Activated naive CD4-positive, alpha-beta T cell treated with anti-CD3 and anti-CD28 coated beads for 36 hours (primary cell): ENCODE measurements at places on chromosomes 2 and 18. TPM values are rescaled to one million over a fixed set of nuclear protein-coding genes. Genes with fewer than 3 reads are reported as not detected.

The SOX11 gene
- total RNA-seq = not detected

The MYOM1 gene
- 0.41 TPM for total RNA-seq

The OR6B2 gene
- not detected for total RNA-seq

The FHOD3 gene
- total RNA-seq = not detected

- H3K36me3 ChIP-seq = no peaks in the 10 kb centered on the region
- H3K27ac ChIP-seq = no peak overlapping the region
- H3K4me3 ChIP-seq = no peak overlapping the region
- H3K4me1 ChIP-seq = peaks cover 30% of the 10 kb centered on the region
- no peak for DNase-seq
- H3K27me3 ChIP-seq = peaks cover 2% of the 10 kb centered on the region
These were observed 15.4 kb upstream of the STAT4 start for GRCh38 chr2:191166111-191166755.

DNA sequence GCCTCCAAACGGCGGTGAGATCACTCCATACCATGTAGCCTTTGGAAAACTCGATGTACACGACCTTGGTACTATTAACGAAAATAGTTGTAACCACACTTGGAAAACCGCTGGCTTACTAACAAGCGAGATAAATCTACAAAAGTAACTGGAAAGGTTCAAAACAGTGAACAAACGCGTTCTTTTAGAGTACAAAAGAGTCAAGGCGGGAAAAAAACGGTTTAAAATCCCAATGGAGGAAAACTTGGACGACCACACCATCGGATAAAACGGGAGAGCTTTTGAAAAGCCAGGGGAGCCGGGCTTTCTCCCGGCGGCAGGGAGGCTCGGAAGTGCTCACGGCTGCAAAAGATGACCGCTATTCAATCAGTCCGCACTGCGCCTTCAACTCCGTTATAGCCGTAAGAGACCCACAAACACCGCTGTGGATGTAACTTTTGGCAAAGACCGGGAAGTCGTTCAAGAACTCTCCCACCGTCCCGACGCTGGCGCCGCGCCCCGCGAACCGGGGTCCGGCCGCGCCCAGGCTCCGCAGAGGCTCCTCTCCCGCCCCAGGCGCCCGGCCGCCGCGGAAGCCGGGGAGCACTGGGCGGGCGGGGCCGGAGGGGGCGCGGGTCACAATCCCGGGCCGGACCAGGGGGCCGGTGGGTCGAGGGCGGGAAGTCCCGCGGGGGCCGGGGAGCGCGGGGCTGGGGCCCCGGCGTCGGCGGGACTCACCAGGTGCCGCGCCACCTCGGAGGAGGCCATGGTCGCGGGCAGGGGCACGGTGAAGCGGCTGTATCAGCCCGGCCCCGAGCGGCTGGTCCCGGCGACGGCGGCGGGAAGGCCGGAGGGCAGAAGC, 465 bp downstream of the SEPTIN10 start:
- H3K4me3 ChIP-seq = peak overlapping the region; percentile 89
- H3K4me1 ChIP-seq = peaks cover 21% of the 10 kb centered on the region
- H3K36me3 ChIP-seq = no peaks in the 10 kb centered on the region

- no peaks in the 10 kb centered on the region for H3K27me3 ChIP-seq
- no peak overlapping the region for H3K4me3 ChIP-seq
- no peaks in the 10 kb centered on the region for H3K36me3 ChIP-seq
- H3K4me1 ChIP-seq = no peaks in the 10 kb centered on the region
- no peak overlapping the region for H3K27ac ChIP-seq
- no peak for DNase-seq
These were observed 971.0 kb upstream of the CDH2 start for GRCh38 chr18:29147944-29148343.

GRCh38 chr2:8065191-8065590, 616.7 kb upstream of the ID2 start:
- H3K4me1 ChIP-seq = peaks cover 2% of the 10 kb centered on the region
- H3K4me3 ChIP-seq = no peak overlapping the region
- H3K36me3 ChIP-seq = no peaks in the 10 kb centered on the region
- no peak for DNase-seq
- no peak overlapping the region for H3K27ac ChIP-seq

DNA sequence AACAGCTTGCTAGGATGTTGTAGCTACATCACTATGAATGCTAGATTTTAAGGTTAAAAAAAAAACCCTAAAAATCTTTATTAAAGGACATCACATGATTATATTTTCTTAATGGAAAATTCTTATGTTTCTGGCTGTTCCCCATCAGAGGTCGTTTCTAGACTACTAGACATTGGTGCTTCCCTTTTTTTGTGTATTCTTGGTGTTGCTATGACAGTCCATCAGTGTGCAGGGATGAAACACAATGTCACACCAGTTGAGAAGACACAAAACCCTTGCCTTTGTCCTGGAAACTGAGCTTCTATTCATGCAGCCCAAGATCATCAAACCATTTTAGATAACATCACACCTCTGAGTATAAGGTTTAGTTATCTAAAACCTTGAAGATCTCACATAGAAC, 19.9 kb upstream of the TMEM131 start:
- H3K27ac ChIP-seq = no peak overlapping the region
- no peak for DNase-seq
- peaks cover 12% of the 10 kb centered on the region for H3K4me1 ChIP-seq
- H3K4me3 ChIP-seq = no peak overlapping the region
- no peaks in the 10 kb centered on the region for H3K27me3 ChIP-seq

GRCh38 chr2:168311261-168311910, 64.0 kb upstream of the STK39 start:
- no peak for DNase-seq
- no peak overlapping the region for H3K4me3 ChIP-seq
- peaks cover 2% of the 10 kb centered on the region for H3K27me3 ChIP-seq

DNA sequence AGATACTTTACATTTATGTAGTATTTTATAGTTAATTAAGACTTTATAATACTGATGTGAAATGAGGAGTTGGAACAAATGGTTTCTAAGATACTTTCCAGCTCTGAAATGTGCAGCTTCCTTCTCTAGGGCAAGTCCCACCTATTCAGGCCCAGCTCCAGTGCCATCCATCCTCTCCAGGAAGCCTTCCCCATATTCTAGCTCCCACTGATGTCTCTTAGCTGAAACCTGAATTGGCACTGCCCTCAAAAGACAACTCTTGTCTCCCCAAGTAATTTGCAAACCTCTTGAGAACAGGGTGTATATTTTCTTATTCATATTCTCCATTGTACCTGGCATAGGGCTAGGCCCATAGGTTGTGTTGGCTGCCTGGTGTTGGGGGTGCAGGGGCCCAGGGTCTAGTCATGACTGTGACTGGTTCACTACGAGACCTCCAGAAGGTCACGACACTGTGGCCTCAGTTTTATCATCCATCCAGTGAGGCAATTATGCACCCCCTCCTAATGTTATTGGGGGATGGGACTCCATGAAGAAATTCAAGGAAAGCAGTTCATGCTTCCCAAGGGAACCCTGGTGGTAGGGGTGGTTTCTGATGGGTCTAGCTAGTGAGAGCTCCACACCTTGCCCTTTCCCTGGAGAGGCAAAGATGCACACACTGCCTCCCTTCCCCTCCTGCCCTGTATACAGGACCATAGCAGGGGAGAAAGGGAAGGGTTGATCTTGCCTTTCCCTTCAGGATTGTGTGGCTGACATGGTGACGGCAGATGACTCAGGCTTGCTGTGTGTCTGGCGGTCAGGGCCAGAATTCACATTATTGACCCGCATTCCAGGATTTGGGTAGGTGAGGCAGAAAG, 2.8 kb downstream of the WDR54 start:
- no peak for DNase-seq
- no peaks in the 10 kb centered on the region for H3K36me3 ChIP-seq
- H3K27me3 ChIP-seq = no peaks in the 10 kb centered on the region
- H3K4me3 ChIP-seq = no peak overlapping the region
- H3K4me1 ChIP-seq = peaks cover 24% of the 10 kb centered on the region

GRCh38 chr2:24828238-24828996, 35.2 kb downstream of the CENPO start:
- H3K27ac ChIP-seq = no peak overlapping the region
- no peaks in the 10 kb centered on the region for H3K27me3 ChIP-seq
- H3K4me3 ChIP-seq = no peak overlapping the region
- no peak for DNase-seq
- H3K36me3 ChIP-seq = peaks cover 24% of the 10 kb centered on the region
- H3K4me1 ChIP-seq = peaks cover 17% of the 10 kb centered on the region

DNA sequence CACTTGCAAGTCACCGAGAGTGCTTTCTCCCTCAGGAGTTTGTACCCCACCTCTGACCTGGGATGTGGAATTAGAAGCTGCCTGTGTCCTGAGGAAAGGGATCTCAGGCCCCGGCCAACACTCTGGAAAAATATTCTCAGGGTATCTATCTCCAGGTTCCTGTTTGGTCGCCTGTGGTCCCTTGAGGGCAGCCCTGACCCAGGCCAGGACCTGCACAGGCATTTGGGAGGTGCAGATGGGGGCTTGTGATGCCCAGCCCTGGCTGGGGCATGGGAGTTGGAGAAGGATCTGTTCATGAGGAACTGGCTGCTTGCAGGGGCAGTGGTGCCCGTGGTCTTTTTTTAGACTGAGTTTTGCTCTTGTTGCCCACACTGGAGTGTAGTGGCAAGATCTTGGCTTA, 46.3 kb downstream of the MYCN start:
- DNase-seq = no peak
- H3K4me1 ChIP-seq = peaks cover 10% of the 10 kb centered on the region
- H3K27ac ChIP-seq = no peak overlapping the region
- no peaks in the 10 kb centered on the region for H3K36me3 ChIP-seq

GRCh38 chr2:149019768-149020167, 18.7 kb upstream of the LYPD6B start:
- peaks cover 1% of the 10 kb centered on the region for H3K36me3 ChIP-seq
- H3K4me1 ChIP-seq = peaks cover 2% of the 10 kb centered on the region
- H3K27ac ChIP-seq = no peak overlapping the region
- no peak for DNase-seq

GRCh38 chr2:217743407-217743806, 259.4 kb downstream of the TNS1 start:
- no peak for DNase-seq
- H3K4me1 ChIP-seq = no peaks in the 10 kb centered on the region
- no peak overlapping the region for H3K4me3 ChIP-seq

DNA sequence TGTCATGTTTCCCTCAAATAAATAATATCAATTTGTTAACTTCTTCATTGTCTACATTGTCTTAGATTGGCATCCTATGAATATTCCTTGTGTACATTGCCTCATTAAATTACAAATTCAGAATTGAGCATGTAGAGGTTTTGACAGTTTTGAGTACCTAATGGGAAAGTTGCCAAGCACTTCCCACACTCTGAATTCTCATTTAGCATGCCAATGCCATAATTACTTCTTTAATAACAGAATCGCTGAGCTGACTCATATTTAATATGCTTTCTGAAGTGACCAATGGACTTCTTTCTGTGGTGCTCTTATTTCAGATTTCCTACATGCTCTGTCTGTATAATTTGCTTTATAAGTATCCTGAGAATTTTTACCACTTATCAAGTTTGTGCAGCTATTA, 114.4 kb upstream of the NOL4 start:
- no peak for DNase-seq
- H3K27ac ChIP-seq = no peak overlapping the region
- no peaks in the 10 kb centered on the region for H3K27me3 ChIP-seq
- no peaks in the 10 kb centered on the region for H3K4me1 ChIP-seq
- no peak overlapping the region for H3K4me3 ChIP-seq

- peaks cover 20% of the 10 kb centered on the region for H3K36me3 ChIP-seq
- peaks cover 21% of the 10 kb centered on the region for H3K4me1 ChIP-seq
- no peak for DNase-seq
These were observed 22.8 kb upstream of the TTN start for GRCh38 chr2:178829981-178830380.

DNA sequence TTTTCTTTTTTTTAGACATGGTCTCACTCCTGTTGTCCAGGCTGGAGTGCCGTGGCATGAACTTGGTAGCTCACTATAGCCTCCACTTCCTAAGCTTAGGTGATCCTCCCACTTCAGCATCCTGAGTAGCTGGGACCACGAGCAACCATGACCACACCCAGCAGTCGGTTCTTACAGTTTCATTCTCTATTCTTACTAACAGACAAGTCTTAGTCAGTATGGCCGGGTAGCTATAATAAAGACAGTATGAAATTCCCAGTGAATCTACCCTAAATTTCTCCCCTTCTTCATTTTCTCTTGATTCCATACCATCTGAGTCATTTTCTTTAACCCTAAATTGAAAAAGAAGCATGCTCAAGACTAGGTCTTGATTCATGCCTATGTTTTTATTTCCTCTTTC, 775.3 kb upstream of the NRXN1 start:
- H3K36me3 ChIP-seq = no peaks in the 10 kb centered on the region
- no peaks in the 10 kb centered on the region for H3K27me3 ChIP-seq
- H3K27ac ChIP-seq = no peak overlapping the region
- DNase-seq = no peak
